ENCODE measurements at places on chromosomes 4 and X.

- no peak for DNase-seq
These were observed 60.1 kb downstream of the PRRG1 start for GRCh38 chrX:37409278-37409677.

GRCh38 chrX:29225670-29226069, 638.4 kb downstream of the IL1RAPL1 start:
- DNase-seq, result no peak

DNA sequence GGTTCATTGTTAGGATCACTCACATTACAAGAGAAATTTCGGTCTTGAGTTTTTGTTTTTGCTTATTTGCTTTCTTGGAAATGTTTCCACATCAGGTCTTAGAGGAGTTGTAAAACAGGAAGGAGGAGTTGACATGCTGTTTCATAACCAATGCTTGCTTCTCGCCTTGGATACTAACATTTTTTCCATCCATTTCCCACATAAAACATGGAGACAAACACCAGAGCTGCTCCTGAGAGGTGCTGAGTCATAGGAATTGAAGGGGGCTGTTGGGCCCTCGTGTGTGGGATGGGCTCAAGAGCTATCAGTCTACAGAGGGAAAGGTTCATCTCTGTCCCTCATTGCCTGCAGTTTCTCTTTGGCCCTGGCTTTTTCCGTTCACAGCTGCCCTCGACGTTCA, 29.9 kb downstream of the TBL1X start:
- DNase-seq, result no peak

GRCh38 chr4:15654593-15655222, 449 bp downstream of the FBXL5 start:
- peak; percentile 9 for DNase-seq

DNA sequence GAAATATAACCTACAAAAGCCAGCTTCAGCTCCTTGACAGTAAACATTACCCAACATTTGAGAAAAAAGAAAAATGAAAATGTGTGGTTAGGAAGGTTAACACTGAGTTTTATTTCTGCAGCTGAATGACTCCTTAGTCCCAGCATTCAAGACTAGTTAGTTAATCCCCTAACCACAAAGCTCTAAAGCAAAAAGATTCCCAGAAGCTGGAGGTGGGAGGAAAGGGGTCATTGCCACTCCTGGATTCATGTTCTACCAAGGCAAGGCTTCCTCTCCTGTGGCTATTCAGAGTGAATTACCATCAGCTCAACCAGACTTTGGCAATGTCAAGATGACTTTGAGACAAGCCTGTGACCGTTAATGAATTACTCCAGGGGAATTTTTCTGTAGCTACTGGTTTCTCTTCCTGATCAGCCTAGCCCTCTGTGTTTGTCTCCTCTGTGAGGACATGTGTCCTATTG, 63.6 kb downstream of the HADH start:
- DNase-seq, result no peak

GRCh38 chr4:148481636-148482035, 39.4 kb upstream of the NR3C2 start:
- DNase-seq, result no peak

GRCh38 chrX:50700921-50701320, 113.1 kb downstream of the SHROOM4 start:
- DNase-seq, result no peak

GRCh38 chr4:34720571-34720970, 1523.7 kb downstream of the ARAP2 start:
- DNase-seq, result peak; percentile 8

DNA sequence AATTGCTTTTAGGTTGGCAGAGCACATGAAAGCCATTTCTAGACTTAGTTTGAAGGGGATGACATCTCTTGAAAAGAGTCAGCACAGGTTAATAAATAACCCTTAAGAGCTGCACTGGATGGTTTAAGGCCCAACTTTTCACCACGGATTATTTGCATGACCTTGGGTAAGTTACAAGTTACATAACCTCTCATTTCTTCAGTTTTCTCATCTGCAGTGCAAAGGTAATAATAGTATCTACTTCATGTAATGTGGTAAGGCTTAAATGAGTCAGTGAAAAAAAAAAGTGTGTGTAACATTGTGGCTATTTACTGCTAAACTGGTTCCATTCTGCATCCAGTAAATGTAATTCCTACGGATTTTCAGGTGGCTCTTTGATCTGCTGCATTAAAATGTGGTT, 715.8 kb downstream of the CCSER1 start:
- DNase-seq, result no peak

- peak; percentile 27 for DNase-seq
These were observed 66.1 kb downstream of the MAGEA10 start for GRCh38 chrX:152072236-152072635.

DNA sequence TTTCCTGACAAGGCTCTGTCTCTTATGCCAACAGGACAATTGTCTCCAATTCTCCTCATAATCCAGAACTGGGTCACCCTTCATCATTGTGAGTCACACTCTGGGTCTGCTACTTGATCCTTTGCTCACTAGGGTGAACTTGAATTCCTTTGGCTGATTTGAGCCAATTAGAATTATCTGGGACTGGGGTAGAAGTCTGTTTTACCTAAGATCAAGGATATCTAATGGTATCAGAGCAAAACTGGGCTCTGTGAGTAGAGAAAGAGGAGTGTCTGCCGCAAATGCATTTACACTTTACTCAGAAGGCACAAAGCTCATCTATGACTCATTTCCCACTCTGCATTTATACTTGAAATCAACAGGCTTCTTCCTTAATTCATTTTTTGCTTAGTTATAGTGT, 72.6 kb downstream of the PITX2 start:
- DNase-seq, result peak; percentile 47

- no peak for DNase-seq
These were observed 5.7 kb downstream of the SPON2 start for GRCh38 chr4:1166509-1167243.

DNA sequence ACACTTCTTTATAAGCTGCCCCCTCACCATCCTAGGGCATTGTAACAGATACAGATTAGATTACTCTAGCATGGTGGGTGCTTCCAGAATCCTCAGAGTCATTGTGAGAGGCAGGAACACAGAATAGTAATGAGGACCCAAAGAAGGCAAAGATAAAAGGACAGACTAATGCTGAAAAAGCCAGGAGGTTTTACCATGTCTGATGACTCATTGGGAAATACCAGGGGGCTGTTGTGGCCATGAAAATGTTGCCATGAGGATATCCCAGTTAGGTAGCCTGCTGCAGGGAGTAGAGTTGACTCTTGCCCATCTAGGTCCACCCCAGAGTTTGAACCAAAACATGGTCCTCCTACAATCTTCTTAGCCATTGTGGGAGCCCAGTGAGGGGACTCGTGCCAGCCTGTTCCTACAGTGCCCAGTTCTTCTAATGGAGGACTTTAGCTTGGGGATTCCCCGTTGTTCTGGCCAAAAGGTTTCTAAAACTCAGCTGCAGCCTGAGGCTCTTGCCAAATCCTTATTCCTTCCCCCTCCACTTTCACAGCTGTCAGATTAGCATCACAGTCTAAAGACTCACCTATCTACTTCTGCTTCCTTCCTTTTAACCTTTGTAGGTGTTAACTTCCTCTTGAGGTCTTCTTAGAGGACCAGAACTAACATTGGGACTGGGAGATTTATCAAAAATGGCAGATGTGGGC, 586.0 kb upstream of the AADAT start:
- DNase-seq, result no peak

GRCh38 chr4:38734446-38734845, 48.3 kb downstream of the TLR10 start:
- no peak for DNase-seq

GRCh38 chrX:69229436-69229835, 64.2 kb upstream of the PJA1 start:
- DNase-seq, result peak; percentile 82

GRCh38 chr4:92634882-92635281, 331.1 kb downstream of the GRID2 start:
- DNase-seq, result no peak

- peak; percentile 69 for DNase-seq
These were observed 512.8 kb downstream of the ANKRD50 start for GRCh38 chr4:124199755-124200154.

GRCh38 chrX:91414713-91415112, 19.9 kb upstream of the PABPC5 start:
- no peak for DNase-seq

- DNase-seq, result no peak
These were observed 1494.4 kb downstream of the STIM2 start for GRCh38 chr4:28354880-28355656.

GRCh38 chrX:19670854-19671620, 155.7 kb upstream of the MAP3K15 start:
- peak; percentile 51 for DNase-seq

GRCh38 chrX:80335062-80335830, 85.0 kb upstream of the TENT5D start:
- DNase-seq, result no peak

DNA sequence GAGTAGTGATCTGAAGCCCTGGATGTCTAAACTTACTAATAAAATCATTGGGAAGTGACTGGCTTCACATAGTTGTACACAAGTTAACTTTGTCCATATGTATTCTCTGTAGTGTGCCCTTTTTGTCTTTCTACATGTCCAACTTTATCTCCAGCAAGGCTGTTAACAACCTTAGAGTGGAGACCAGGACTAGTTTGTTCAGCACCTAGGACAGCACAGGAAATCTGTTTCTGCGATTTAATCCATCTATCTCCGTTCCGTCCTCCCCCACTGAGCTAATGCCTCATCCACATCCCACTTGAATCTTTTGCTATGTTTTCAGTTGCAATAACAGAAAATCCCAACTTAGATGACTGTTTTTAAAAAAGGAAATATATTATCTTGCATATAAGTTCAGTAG, 3.4 kb upstream of the ARR3 start:
- no peak for DNase-seq

GRCh38 chrX:104195013-104195412, 28.8 kb downstream of the FAM199X start:
- no peak for DNase-seq

DNA sequence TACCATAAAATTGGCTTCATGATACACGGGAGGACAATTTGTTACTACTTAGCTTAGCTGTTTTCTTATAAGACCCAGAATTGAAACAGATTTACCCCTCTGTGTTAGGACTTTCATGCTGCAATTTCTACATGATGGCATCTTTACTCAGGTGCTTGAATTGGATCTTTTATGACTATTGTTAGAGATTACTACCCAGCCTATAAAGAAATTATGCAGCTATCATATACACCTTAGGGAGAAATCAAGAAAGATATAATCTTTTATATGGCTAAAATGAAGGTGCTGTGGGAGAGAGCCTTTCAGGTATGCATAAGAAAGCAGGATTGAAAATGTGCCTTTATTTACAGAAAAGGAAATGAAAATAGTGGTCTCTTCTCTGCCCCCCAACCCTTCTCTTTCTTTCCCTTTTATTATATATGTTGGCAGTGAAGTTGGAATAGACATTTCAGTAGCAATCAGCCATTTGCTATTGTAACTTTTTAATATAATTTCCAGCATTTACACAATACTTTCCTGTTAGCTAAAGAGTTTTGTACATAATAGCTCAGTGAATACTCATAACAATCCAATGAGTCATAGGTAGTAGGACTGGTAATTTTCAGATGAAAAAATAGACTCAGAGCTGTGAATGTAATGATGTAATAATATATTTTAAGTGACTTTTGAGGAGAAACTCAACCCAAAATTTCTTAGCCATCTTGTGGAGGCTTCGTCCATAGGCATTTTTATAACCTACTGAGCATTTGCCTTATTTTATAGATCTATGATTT, 311.8 kb downstream of the ADGRL3 start:
- peak; percentile 1 for DNase-seq

- peak; percentile 32 for DNase-seq
These were observed 70.2 kb downstream of the CLDN22 start for GRCh38 chr4:183249854-183250253.

DNA sequence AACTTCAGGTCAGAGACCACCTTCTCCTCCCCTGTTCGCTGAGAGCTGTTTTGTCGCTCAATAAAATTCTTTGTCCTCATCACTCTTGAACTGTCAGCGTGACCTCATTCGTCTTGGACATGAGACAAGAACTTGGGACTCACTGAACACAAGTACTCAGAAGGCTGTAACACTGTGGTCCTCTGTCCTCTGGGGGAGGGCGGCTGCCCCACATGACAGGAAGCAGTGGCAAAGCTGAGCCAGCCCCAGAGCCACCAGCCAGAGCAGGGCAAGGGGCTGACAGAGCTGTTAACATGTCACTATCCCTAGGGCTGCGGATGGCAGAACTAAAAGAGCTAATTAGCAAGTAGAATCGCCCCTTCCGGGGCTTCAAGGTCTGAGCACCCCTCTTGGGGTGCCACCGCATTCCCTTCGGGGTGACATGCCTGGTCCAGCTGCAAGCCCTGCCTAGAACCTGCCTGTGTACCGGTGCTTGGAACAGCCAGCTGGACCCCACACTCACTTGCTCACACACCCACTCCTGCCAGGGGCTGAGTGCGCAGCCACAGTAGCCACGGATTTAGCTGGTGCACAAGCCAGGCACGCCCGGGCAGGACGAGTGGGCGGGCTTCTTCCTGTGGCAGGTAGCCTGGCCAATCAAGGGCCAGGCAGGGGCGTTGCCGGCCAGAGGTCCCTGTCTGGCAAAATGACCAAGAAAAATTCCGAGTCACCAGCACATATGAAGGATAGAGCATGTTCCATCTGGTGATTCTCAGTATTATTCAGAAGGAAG, 648.6 kb upstream of the AGA start:
- DNase-seq, result no peak

DNA sequence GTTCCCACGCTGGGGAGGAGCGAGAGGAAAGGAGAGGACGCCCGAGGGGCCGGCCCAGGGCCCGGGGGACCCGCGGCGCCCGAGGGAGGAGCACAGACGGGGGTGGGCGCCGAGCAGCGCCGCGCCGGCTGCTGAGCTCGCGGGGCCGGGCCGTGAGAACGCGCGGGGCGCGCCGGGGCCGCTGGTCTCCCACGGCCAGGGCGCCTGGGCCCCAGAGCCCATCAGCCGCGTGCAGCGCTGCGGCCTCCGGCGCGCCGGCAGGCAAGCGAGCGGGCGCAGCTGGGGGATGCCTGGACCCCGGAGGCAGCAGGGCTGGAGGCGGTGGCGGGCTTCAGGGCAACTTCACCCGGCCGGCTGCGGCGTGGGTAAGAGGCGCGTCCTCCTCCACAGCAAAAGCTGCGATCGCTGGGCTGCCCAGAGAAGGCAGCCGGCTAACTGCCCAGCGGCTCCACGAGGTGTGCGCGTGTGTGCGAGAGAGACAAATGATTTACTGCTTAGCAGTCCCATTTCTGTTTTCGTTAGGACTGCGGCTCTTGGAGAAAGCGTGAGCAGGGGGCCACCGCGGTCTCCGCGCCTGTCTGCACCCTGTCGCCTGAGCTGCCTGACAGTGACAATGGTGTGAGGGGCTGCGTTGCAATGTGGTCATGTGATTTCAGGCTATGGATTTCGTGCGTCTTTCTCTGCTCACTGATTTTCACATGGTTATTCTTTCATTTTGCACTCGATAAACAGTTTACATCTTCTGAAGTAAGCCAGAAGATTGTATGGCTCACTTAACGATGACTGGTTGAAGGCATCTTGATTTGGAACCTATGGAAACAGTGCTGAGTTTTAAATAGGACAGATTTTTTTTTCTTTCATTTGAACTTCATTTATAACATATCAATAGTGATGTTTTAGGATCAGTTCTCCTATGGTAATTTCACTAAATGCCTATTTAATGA, 1.2 kb downstream of the GUCY1A1 start:
- DNase-seq, result no peak

GRCh38 chrX:136586386-136586785, 54.4 kb downstream of the VGLL1 start:
- no peak for DNase-seq

Measured in HFFc6 (cell line).